ENCODE measurements at places on chromosomes 6 and 20. TPM values are rescaled to one million over a fixed set of nuclear protein-coding genes. Genes with fewer than 3 reads are reported as not detected.

MYBL2 gene
- total RNA-seq, result 40.8 TPM

CCDC170 gene
- total RNA-seq, result not detected

BPIFA1 gene
- not detected for total RNA-seq

ZSCAN23 gene
- 0.64 TPM for total RNA-seq

GLP1R gene
- not detected for total RNA-seq

ZNF217 gene
- total RNA-seq, result 9.7 TPM

SLC9A8 gene
- 4.9 TPM for total RNA-seq

TXLNB gene
- total RNA-seq, result 0.18 TPM

ACSS1 gene
- total RNA-seq, result 0.10 TPM

DEF6 gene
- total RNA-seq, result 0.43 TPM

NMBR gene
- total RNA-seq, result not detected

ADGRB3 gene
- total RNA-seq, result 1.1 TPM

ENPP3 gene
- total RNA-seq, result not detected

TAGAP gene
- not detected for total RNA-seq

C6orf141 gene
- total RNA-seq, result 2.6 TPM

SIRPB1 gene
- total RNA-seq, result 0.31 TPM

STMND1 gene
- not detected for total RNA-seq
